Choroid plexus epithelial cell (primary cell): ENCODE measurements at places on chromosomes 5 and 9.
A peak's percentile ranks its signal among the peaks of the same experiment; 100 is the strongest.

DNA sequence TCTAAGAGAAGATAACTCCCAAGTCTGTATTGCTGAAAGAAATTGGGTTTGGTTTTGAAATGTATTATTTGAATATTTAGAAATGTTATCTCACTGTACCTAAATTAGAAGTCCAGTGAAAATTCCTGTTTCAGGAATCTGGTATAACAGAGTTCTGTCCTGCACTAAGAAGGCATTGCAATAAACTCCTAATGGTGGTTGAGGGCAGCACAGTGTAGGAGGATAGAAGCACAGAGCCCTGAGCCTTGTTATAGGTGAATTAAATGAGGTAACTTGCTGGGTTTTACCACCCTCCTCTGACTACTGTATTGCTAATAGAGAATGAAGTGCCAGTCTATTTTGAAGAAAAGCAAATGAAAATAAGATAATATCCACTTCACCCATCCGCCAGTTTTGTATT is 143.4 kb downstream of the CD180 start:
- DNase-seq = no peak

- DNase-seq = no peak
Observed at GRCh38 chr5:150176745-150177477, 10.3 kb downstream of the CDX1 start.

GRCh38 chr5:159337016-159337955 is 7.0 kb upstream of the IL12B start:
- peak; percentile 69 for DNase-seq

GRCh38 chr9:76716085-76716672 is 48.1 kb upstream of the PCA3 start:
- no peak for DNase-seq

DNA sequence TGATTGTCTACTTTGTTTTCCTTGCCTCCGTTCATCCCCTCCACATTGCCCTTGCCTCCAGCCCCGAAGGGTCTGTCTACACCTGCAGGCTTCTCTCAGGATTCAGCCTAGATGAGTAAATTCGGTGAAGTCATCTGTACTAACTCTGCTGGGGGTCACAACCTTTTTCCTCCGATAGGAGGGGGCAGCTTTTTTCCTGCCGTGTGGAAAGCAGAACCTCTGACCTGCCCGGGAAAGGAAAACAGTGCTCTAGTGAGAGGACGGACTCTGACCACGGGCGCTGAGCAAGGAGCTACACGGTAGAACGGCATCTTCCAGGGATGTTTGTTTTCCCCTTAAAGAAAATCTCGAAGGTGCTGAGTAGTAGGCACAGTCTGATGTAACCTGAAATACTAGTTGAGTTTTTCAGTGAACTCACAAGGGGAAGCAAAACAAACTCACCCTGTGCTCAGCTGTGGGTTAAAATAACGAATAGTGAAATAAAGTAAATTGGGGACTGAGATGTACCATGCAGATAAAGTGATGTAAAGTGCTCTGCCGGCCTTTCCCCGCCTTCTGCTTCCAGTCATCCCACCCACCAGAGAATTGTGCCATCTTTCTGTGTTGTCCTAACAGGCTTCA is 281.8 kb downstream of the AOPEP start:
- DNase-seq = peak; percentile 68

- no peak for DNase-seq
Observed at GRCh38 chr5:125575891-125576505, 829.6 kb upstream of the ZNF608 start.

DNA sequence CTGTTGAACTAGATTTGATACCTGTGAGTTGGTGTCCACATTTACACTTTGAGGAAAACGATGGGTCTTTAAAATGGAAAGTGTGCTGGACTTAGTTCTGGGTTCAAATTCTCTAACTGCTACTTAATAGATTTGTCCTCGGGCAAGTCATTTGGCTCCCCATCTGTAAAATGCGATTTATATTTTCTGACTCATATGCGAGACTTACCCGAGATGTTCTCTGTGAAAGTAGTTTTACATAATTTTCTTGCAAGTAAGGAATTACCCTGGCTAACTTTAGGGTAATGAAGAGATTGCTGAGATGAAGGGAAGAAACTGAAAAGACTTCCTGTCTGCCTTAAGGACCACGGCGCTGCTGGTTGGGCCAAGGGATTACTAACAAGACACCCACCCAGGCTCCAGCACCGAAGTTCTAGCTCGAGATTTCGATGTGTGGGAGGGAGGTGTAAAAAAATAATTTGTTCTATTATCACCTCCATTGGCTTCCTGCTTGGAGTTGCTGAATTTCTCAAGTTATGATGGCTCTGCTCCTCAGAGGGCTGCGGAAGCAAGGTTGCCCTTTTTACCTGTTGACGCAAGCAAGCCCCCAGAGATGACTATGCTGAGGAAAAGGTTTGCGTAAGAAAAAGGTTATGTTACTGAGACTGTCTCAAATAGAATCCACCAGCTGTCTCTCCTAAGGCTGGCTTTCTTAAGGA is 24.1 kb downstream of the PCSK1 start:
- no peak for DNase-seq

DNA sequence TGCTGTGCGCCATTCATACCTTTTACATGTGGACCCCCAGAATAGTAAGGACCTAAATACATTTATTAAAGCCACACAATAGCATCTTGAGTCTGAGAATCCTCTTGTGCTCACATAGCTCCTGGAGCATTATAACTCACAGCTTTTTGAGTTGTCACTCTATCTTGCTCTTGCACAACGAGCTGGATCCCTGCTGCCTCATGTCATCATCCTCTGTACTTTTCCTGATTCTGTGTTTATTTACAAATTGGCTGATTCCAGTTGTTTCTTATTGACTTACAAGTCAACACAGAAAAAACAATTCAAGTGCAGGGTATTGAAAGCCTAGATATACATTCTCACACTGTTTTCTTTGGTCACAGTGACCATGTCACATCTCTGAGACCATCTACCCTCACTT is 112.9 kb downstream of the SLC1A3 start:
- no peak for DNase-seq

GRCh38 chr5:112084149-112084548 is 327.2 kb upstream of the NREP start:
- DNase-seq = peak; percentile 71

GRCh38 chr5:64814073-64814472 is 45.3 kb downstream of the CWC27 start:
- no peak for DNase-seq

- DNase-seq = no peak
Observed at GRCh38 chr5:54284586-54284985, 25.8 kb downstream of the ARL15 start.

- peak; percentile 92 for DNase-seq
Observed at GRCh38 chr5:43294226-43294625, 19.0 kb downstream of the HMGCS1 start.

GRCh38 chr9:133534346-133535291 is at the start of gene ADAMTSL2:
TSS of gene ADAMTSL2 (plus strand) at chr9:133534704. CDS start at chr9:133536713, 2,009 bp downstream.
- peak; percentile 69 for DNase-seq

DNA sequence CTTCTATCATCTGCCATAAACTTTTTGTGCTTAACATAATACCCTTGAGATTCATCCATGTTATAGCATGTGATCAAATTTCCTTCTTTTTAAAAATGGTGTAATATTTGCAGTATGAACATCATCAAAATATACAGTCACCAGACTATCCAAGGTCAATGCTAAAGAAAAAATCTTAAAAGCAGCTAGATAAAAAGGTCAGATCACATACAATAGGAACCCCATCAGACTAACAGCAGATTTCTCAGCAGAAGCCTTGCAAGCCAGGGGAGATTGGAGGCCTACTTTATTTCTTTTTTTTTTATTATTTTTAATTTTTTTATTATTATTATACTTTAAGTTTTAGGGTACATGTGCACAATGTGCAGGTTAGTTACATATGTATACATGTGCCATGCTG is 37.2 kb downstream of the FAM170A start:
- no peak for DNase-seq

GRCh38 chr9:89946741-89947140 is 341.9 kb downstream of the GADD45G start:
- DNase-seq = no peak

- DNase-seq = no peak
Observed at GRCh38 chr5:135008556-135008955, 25.5 kb downstream of the PITX1 start.

DNA sequence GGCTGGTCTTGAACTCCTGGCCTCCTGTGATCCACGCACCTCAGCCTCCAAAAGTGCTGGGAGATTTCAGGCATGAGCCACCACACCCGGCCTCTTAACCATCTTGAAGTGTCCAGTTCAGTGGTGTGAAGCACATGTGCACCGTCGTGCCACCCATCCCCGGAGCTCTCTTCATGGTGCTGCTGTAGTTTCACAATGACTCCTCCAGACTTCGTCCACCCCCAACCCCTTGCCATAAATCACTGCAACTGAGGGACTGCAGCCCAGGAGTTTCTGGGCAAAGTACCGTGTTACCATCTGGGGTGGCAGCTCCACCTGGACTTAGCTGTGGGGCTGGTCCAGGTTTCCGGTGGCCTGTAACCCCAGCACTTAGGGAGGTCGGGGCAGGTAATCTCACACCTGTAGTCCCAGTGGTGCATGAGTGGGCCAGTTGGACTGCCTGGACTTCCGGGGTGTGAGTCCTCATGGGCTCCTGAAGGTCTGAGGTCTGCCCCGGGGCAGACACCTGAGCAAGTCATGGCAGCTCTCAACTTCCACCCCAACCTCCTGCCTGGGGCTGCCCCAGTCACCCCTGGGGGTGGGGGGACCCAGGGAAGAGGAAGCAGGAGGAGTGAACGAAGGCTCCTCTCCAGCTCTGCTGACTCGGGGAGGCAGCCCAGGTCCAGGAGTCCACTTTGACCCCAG is 6.6 kb upstream of the N4BP3 start:
- DNase-seq = no peak

GRCh38 chr5:119019949-119020348 is 31.6 kb upstream of the DTWD2 start:
- no peak for DNase-seq

GRCh38 chr9:68851657-68852056 is 146.6 kb downstream of the PIP5K1B start:
- no peak for DNase-seq

- no peak for DNase-seq
Observed at GRCh38 chr5:157165261-157165660, 803 bp downstream of the GARIN3 start.

DNA sequence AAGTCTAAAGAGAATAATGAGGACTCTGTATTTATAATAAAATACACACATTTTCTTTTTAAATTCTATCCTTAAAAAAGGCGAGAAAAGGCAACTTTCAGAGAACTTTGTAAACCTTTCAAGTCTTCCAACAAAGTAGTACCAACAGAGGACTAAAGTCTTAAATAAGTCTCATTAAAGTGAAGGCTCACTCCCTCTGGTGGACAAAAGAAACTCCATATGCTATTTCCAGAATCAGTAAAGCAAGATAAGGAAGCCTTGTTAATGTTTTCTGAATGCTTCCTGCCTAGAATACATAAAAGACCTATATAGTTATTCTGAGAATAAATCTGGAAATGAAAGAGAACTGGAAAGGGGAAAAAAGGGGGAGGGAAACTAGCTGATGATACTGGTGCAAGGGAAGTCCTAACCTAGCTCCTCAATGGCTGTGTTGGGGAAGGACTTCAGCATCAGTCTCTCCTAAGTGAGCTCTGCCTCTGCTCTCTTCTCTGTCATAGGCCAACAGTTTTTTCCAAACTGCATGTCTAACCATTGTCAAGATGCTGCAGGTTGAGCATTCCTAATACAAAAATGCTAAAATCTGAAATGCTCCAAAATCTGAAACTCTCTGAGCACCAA is 7.2 kb downstream of the HMGCS1 start:
- DNase-seq = peak; percentile 88

GRCh38 chr5:154923441-154924430 is 14.3 kb downstream of the GEMIN5 start:
- DNase-seq = peak; percentile 32

DNA sequence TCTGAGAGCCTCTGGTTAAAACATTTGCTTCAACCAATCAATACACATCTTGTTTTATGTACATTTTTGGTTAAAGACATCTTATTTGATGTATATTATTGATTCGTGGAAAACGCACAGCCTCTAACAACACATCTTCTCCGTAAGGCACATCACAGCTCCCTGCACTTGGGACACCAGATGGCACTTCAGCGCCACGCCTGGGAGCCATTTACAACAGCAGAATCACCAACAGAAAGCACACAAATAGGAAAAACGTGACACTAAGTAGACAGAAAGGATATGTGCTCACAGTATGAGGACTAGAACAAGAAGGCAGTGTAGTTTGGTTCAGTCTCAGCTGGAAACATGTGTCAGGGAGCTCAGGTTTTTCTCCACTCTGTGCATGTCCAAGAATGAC is 199.7 kb downstream of the ROR2 start:
- no peak for DNase-seq

DNA sequence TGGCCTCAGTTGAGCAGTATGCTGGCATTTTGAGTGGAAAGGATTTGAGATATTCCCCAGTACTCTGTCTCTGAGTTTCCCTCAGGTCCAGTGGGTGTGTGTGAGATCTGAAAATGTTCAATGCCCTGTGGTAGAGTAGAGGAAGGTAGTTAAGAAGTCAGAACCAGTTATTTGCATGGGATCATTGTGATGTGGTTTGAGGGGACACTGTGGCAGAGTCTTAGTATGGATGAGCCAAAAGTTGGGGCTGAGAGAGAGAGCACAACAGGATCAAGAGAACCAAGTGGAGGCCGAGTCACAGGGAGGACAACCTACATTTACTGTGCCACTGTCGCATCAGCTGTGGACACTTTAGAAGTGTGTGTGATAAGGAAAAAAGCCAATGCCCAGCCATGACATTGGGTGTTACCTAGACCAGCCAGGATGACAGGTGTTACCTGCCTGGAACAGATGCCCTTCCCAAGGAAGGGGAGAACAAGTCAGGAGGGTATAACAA is 128.9 kb upstream of the IL12B start:
- no peak for DNase-seq

DNA sequence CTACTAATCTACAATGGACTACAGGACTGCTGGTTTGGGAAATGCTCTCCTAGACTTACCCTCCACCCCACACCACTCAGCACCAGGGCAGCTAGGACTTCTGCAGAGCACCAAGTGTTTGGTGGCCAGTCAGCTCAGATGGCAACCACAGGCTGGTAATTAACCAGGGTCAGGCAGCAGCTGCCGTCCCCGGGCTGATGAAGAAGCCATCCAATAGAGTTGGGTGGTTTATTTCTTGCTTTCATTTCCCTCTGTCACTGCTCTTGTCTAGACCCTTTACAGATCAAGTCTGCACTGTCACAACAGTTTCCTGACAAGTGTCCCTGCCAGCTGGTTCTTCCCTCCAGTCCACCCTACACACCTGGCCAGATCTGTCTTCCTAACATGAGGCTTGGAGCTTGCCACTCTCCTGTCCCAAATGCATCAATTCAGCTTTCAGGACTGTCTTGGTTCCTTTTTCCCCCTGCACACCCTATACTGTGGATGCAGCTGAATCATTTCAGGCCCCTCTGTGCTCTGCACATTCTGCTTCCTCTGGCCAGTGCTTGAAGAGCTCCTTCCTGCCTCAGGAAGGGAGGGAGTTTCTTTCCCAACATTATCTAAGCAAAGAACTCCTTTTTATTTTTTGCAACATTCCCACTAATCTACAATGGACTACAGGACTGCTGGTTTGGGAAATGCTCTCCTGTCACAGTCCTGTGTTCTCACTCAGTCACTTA is 30.2 kb upstream of the HSPA9 start:
- peak; percentile 12 for DNase-seq

GRCh38 chr5:75677607-75678006 is 39.6 kb downstream of the POC5 start:
- peak; percentile 84 for DNase-seq
